Fibroblast of skin of left biceps (primary cell): ENCODE measurements at places on chromosomes 5 and 9.
A peak's percentile ranks its signal among the peaks of the same experiment; 100 is the strongest.

DNA sequence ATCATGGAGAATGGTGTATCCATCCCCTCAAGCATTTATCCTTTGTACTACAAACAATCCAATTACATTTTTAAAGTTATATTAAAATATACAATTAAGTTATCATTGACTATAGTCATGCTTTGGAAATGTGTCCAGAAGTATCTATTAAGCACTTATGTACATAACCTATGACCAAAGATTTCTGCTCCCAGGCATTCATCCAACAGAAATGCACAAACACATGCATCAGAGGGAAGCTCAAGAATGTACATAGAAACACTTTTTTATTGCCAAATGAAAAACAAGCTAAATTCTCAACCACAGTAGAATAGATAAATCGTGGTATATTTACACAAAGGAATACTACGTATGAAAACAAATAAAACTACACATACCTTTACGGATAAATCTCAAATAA lies 700.5 kb upstream of the ZNF608 start:
- DNase-seq = peak; percentile 36

DNA sequence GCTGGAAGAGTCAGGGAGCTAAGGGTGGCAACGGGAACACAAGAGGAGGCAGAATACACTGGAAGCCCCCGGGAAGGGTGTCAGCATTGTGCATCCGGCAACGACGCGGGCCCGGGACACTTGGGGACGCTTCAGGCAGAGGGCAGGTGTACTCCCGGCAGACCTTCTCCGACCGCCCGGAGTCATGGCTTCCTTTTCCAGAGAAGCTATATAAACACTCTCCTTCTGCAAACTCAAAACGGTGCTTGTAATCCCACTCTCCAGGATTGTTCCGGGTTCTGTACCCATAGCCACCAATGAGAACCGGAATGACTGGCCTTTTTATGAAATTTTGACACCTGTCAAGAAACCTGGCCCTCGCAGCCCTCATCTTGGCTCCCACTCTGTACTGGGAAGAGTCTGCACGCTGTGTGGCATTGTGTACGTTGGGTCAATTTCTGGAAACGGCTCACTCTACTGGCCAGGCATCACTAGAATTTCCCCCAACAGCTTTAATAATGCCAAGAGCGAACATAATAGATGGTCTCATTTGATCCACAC lies 462 bp upstream of the MCC start:
- no peak for DNase-seq

GRCh38 chr9:125991886-125992529 lies 244.8 kb downstream of the PBX3 start:
- DNase-seq = no peak

DNA sequence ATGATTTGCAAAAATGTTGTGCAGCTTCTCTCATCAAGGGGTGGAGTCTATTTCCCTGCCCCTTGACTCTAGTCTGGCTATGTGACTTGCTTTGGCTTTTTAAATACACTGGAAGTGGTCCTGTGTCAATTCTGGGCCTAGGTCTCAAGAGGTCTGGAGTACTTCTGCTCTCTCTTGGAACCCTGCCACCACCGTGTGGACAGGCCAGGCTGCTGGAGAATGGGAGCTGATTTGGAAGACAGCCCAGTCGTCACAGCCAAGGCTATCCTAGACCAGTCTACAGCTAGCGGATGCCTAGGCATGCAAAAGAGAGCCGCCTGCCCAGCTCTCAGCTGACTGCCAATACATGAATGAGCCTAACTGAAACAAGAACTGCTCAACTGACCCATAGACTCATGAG lies 56.7 kb upstream of the CLINT1 start:
- DNase-seq = no peak

DNA sequence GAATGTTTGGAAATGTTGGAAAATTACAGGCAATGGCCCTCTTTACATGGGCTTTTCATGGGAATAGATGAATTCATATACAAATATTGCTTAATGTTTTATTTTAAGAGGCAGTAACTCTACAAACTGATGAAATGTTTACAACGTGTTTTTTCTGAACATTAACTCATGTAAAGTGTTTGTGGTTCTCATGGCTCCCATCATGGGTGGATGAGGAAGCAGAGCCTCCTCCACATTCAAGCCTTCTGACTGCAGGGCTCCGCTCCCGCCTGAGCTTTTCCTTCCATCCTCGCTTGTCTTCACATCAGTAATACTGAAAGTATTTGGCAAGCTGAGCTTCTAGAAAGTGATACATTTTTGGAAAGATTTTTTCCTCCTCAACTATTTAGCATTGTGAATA lies 204.2 kb downstream of the ARHGAP26 start:
- DNase-seq = peak; percentile 58

DNA sequence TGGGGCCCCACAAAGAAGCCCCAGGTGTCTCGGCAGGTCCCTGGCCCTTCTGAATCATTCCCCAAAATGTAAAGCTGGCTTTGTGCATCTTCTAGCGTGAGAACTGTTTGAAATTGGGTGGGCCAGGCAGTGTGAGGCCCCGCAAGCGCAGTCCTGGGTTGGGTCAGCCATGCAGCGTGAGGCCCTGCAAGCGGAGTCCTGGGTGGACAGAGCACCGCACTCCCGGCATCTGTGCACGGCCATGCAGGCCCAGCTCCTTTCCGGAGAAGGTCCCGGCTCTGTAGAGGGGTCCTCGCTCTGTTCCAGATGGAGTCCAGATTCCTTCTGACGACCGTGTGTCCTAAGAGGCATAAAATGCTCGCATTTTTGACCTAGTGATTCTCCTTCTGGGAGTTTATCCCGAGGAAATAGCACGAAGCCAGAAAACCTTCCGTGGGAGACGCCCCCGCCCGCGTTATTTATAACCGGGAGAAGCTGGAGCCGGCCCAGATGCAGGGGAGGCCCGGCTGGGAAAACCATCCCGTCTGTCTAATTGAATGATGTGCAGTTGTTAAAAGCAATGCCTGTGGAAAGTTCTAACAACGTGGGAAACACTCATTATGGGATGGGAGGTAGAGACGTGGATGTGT lies 19.4 kb upstream of the NOTCH1 start:
- DNase-seq = no peak

DNA sequence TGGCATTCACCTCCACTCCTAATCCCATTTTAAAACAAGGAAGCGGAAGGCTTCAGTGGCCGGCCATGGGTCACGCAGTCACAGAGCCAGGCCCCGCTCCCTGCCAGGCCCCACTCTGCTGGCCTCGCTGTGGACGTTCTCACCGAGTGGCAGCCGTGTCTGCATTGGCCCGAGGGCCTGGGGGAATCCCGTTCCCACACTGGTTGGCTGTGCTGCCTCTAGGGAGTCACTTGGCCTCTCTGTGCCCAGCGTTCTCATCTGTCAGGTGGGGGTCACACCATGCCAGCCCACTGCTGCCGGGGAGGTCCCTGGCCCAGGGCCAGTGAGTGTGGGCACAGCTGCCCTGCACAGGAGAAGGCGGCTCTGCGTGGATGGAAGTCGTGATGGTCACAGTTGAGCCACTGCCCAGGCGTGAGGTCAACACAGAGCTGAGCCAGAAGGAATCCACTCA lies 13.4 kb upstream of the SLC9A3 start:
- no peak for DNase-seq

DNA sequence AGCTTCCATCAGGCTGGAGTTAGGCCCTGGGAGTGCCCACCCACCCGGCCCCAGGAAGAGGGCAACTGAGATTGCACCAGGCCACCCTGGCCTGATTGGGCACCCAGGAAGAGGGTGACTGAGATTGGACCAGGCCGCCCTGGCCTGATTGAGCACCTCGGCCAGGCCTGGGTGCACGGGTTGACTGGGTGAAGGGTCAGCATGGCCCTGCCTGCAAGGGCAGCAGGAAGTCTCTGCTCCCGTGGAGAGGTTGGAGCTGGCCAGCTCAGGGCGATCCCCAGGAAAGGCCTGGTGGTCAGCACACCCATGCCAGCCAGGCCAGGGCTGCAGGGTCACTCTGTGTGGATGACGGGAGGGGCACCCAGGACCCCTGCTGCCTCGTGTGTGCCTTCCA lies 11.8 kb downstream of the ADAMTSL2 start:
- DNase-seq = no peak

GRCh38 chr5:68460147-68460798 lies 244.7 kb downstream of the PIK3R1 start:
- DNase-seq = no peak

- no peak for DNase-seq
Observed at GRCh38 chr5:104178829-104179456, 616.4 kb upstream of the NUDT12 start.

DNA sequence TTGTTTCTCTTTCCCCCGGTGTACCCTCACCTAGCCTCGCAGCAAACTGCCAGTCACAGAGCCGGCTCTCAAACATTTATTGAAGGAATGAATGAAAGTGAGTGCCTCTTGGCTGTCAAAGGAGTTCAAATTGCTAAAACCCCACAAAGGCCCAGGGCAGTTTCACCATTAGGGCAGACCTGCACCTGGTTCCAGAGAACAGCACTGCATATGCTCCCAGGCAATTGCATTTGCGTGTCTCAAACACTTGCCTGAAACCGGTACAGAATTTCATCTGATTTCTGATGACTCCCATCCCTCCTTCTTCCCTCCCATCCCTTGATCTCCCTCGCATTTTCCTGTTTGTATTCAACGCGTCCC lies 165.6 kb upstream of the ZNF462 start:
- no peak for DNase-seq

- no peak for DNase-seq
Observed at GRCh38 chr5:39189292-39189955, 29.9 kb downstream of the FYB1 start.

DNA sequence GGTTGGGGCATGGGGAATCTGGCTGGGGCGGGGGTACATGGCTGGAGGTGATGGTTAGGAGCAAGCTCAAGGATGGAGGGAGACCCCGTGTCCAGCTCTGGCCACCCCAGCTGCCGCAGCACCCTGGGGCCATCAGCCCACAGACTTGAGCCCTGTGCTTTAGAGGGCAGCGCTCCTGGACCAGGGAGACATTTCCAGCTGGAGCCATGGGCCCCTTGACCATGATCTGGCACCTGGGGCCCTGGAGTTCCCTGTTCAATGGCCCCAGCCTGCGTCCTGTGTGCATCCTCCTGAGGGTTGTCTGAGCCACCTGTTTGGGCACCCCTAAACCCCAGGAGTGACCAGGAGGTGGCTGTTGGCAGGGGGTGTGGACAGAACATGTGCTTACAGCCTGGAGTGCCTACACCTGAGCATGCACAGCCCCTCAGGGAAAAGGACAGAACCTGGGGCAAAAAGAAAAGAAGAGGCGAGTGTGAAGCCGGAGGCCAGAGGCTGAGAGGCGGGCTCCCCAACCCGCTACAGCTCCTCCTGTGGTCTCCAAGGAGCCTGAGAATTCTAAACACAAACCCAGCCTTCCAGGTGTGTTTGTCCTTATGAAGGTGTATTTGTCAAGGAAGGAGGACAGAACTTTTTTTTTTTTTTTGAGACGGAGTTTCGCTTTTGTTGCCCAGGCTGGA lies 126.7 kb downstream of the C9orf50 start:
- no peak for DNase-seq

GRCh38 chr9:22240619-22241018 lies 206.0 kb upstream of the DMRTA1 start:
- DNase-seq = no peak

- DNase-seq = no peak
Observed at GRCh38 chr9:4197548-4197947, 102.3 kb downstream of the GLIS3 start.

DNA sequence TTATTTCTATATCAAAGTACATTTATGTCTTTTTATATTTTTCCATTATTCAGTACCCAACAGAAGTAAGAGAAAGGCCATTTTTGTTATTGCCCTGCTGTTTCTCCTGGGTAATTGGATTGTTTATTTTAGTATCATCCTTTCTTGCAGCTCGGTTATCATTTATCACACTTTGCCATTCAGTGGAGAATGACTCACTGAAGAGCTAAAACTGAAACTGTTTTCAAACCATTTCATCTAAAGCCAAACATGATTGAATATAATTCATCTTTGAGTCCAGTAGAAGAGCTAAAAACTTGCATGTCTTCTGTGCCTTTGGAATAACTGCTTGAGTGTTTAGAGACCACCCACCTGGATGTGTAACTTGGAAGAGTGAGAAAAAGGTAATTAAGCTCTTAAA lies 139.5 kb upstream of the PRDM9 start:
- DNase-seq = no peak

GRCh38 chr5:15124871-15125568 lies 253.4 kb upstream of the ANKH start:
- no peak for DNase-seq
